Ureter (tissue), 1 donor: ENCODE measurements at places on chromosomes 5 and 9. TPM values are rescaled to one million over a fixed set of nuclear protein-coding genes. Genes with fewer than 3 reads are reported as not detected.

- no peak for DNase-seq
Observed at GRCh38 chr9:88874391-88874790, 116.9 kb upstream of the S1PR3 start.

GRCh38 chr9:76603931-76604570 is 145.1 kb downstream of the GCNT1 start:
- no peak for DNase-seq

DNA sequence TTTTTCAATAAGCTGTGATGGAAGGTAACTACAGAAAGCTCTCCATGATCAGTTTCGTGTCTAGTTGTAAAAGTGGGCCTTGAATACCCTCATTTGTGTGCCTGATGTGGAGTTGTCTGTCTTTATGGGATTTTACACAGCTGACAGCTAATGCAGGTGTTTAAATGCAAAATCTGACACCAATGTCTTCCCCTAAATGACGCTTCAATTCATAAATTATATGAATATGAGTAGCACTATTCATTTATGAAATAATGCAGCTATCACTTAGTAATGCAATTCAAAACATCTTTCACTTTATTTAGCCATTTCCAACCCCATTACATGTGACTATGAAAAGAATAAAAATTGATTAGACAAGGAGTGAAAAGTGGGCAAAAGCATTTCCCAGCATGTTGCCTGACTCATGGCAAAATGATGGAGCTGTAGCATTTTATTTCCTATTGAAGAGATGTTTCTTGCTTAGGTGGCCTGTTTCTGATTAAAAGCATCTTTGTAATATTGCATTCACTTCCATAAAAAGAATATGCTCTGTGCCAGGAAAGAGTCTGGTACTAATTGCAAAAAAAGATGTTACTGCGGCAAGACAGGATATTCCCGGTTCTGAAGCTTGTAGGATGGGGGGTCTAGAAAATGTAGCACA is 116.7 kb upstream of the HAPLN1 start:
- DNase-seq: no peak

- DNase-seq: no peak
Observed at GRCh38 chr5:97839341-97840086, 656.5 kb upstream of the RIOK2 start.

GRCh38 chr5:110258460-110259216 is 467.8 kb downstream of the TMEM232 start:
- DNase-seq: no peak

DNA sequence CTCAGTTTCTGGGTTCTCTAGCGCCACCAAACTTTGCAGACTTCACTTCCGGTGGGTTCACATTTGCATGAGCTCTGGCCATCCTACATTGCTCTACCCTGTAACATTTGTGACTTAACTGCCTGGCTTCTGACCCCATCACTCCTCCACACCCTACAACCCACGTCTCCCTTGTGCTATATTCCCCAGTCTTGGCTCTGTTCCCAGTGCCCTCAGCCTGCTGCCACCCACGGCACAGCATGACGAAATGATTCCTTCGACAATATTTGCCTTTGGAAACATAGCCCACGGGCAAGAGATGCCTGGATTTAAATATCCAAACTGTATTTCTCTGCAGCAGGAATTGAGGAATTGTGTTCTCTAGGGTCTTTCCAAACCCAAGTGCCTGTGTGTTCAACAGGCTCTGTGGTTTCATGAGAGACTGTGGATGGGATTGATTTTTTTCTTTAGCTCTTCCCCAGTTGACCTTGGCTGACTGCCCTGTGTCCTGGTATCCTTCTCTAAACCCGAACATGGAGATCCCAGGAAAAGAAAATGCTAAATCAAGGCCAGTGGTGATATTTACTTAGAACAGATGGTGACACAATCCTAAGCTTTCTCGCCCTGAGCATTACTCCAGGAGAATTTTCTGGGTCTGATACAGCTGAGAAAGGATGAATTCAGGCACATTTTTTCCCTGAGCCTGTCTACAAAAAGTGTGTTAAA is 44.4 kb upstream of the GRIA1 start:
- DNase-seq: no peak

DNA sequence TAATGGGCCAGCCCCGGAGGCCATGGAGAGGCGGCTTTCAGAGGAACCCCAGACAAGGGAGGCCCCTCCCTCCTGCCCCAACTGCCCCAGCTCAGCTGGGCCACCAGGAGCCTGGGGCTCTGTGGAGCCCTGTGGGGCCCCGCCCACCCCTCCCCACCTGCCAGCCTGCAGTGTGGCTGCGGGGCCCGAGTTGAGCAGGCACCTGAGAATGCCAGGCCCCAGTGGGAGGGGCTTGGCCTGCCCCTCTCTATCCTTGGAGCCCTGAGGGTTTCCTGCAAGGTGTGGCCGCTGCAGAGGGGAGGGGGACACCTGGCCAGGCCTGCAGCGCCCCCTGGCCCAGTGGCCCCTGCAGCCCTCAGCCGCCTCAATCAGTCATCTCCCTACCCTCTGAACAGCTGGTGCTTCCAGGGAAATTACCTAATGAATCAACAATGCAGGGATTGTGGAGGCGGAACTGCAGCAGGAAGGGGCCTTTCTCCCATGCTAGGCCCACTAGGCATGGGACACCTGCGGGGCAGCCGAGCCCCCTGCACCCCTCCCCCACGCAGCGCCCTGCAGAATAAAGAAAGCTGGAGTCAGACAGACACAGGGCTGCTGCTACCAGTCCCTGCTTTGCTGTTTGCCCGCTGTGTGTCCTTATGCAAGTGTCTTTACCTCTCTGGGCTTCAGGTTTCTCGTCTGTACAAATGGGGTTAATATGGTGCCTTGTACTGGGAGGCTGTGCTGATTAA is 48.0 kb downstream of the LMX1B start:
- DNase-seq: no peak

DNA sequence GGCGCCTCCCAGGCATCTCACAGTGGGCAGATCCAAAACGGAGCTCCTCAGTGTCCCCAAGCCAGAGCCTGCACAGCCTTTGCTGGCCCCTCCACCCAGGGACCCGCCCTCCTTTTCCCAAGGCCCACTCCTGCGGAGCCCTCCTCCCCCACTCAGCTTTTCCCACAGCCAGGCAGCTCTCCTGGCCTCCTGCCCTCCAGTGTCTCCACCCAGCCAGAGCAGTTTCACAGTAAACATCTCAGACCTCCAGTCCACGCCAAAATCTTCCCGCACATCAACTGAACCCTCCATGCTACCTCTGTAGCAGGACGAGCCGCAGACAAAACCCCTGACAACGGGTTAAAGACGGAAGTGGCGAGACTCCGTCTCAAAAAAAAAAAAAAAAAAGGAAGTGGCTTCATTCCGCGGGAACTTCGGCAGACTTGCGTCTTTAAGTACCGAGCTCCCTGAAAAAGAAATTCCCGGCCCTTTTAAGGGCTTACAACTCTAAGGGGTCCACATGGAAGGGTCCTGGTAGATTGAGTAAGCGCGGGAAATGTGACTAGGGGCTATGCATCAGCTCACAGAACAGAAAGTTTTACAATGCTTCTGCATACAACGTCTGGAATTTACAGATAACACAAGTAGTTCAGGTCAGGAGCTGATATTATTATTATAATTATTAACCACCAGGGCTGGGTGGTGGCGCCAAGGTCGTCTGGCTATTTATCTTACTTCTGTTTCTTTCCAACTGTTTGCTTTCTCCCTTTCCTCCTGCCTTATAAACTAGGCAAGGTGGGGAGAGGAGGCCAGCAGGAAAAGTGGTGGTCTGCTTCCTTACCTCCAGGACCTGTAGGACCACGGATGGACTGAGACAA is 11.4 kb upstream of the GRIN1 start:
- no peak for DNase-seq

GRCh38 chr5:73692166-73692640 is 66.2 kb downstream of the ARHGEF28 start:
- no peak for DNase-seq

- DNase-seq: no peak
Observed at GRCh38 chr5:35046774-35047173, 975 bp downstream of the AGXT2 start.

DNA sequence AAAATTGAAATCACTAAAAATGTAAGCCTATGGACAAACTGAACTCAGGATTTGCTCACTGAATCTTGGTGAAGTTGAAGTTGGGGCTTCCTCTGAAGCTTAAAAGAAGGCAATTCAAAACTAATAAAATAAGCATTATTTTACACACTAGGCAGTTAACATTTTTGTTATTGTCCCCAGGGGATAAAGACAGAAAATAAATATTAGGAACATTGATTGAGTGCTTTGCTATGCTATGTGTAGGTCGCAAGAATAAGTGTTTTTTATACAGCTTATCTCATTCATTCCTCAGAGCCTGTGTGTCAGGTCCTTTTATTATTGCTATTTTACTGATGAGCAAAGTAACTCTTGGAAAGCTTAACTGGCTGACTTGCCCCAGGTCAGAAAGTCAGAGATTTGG is 82.2 kb downstream of the ZNF608 start:
- no peak for DNase-seq

- no peak for DNase-seq
Observed at GRCh38 chr5:169296419-169297143, 4.4 kb downstream of the SLIT3 start.

DNA sequence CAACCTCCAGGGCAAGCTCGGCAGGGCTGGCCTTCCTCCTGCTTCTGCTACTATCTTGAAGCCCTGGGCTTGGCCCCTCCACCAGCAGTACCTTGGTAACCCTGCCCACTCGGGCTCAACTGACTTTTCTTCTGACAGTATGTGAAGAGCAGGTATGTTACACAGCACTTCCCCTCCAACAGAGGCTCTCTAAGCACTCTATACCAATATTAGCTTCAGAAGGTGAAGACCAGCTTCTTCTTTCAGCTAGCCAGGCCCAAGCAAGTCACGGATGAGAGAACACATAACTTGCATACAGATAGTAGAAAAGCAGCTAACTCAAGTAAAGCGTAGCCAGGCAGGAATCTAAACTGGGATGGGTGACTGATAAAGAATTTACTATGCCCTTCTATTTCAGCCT is 64.3 kb downstream of the FEM1C start:
- no peak for DNase-seq

- no peak for DNase-seq
Observed at GRCh38 chr5:61482980-61483379, 150.9 kb downstream of the ZSWIM6 start.

DNA sequence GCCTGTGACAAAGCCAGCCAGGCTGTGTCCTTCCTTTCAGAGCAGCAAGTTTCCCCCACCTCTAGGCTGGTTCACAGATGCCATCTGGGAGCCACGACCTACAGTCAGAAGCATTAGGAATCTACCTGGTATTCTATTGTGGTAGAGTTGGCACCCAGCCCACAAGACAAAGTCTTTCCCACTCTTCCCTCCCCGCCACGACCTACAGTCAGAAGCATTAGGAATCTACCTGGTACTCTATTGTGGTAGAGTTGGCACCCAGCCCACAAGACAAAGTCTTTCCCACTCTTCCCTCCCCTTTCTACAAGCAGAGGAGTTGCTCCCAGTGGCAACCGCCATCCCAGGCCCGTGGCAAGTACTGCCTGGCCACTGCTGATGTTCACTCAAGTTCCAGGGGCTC is 157.8 kb upstream of the TNC start:
- no peak for DNase-seq

DNA sequence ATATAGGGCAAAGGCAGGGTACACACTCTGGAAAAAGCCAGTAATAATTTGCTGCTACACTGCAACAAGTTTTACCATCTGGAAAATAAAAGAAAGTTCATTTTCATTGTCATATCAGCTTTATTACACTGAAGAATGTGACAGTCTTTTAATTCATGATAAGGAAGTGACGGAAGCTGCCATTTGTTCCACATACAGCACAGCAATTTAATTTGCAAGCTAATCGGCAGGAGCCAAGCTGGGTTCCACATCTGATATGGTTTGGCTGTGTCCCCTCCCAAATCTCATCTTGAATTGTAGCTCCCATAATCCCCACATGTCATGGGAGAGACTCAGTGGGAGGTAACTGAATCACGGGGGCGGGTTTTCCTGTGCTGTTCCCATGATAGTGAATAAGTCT is 16.5 kb downstream of the PRELID2 start:
- no peak for DNase-seq

DNA sequence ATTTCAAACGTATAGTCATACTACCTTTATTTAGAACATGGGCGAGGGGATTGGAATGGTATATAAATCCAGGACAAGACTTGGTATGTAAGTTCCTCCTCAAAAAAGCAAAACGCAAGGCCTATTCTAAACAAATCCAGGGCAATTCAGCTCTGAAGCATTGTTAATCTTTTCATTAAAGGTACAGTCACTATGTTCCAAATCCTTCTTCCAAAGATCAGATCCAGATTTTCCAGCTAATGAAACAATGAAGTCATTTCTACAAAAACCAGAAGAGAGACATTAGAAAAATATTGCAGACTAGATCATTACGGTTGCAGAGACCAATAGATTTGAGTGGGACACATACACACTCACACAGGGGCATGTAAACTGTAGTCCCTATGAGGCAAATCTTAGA is 116.1 kb upstream of the BNC2 start:
- DNase-seq: no peak

- DNase-seq: no peak
Observed at GRCh38 chr5:169404223-169404622, 103.3 kb upstream of the SLIT3 start.

DNA sequence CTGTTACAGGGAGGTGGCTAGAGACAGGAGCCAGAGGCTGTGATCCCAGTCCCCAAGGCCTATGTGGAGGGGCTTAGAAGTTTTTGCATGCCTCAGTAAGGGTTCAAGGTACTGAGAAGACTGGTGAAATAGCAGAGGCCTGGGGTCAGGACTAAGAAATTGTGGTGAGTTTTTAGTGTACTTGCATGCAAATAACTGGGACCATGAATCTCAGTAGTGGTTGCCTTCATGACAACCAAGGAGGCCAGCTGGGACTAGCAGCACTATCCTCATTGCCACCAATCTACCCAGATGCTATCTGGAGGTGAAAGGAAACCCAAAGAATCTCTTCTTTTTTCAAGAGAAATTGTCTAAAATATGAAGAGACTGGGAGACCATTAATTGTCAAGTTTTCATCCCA is 395.1 kb downstream of the CETN3 start:
- no peak for DNase-seq

The MELK gene
- 0.31 TPM for total RNA-seq

The SV2C gene
- 0.60 TPM for total RNA-seq

The ZNF483 gene
- total RNA-seq: 19.1 TPM

The LTC4S gene
- 13.7 TPM for total RNA-seq

The HRH2 gene
- total RNA-seq: 5.7 TPM

The LEAP2 gene
- total RNA-seq: 28.3 TPM

The MSX2 gene
- total RNA-seq: 29.5 TPM

The RMRP gene
- 3,373 TPM for total RNA-seq

The SHOC1 gene
- 0.16 TPM for total RNA-seq

The FRMD3 gene
- 16.8 TPM for total RNA-seq

The ADGRD2 gene
- total RNA-seq: 0.29 TPM

The SLC26A2 gene
- total RNA-seq: 20.9 TPM

The SMIM32 gene
- total RNA-seq: not detected
